LHCN-M2 (cell line): ENCODE measurements at places on chromosomes 6 and 20.

GRCh38 chr6:80366714-80367113, 260.2 kb downstream of the BCKDHB start:
- peak; percentile 37 for DNase-seq

- DNase-seq: no peak
Observed at GRCh38 chr6:90127595-90127994, 169.0 kb downstream of the BACH2 start.

- peak; percentile 91 for DNase-seq
Observed at GRCh38 chr6:82589509-82590206, 226.0 kb downstream of the TPBG start.

- peak; percentile 25 for DNase-seq
Observed at GRCh38 chr6:68718385-68719073, 83.4 kb downstream of the ADGRB3 start.

DNA sequence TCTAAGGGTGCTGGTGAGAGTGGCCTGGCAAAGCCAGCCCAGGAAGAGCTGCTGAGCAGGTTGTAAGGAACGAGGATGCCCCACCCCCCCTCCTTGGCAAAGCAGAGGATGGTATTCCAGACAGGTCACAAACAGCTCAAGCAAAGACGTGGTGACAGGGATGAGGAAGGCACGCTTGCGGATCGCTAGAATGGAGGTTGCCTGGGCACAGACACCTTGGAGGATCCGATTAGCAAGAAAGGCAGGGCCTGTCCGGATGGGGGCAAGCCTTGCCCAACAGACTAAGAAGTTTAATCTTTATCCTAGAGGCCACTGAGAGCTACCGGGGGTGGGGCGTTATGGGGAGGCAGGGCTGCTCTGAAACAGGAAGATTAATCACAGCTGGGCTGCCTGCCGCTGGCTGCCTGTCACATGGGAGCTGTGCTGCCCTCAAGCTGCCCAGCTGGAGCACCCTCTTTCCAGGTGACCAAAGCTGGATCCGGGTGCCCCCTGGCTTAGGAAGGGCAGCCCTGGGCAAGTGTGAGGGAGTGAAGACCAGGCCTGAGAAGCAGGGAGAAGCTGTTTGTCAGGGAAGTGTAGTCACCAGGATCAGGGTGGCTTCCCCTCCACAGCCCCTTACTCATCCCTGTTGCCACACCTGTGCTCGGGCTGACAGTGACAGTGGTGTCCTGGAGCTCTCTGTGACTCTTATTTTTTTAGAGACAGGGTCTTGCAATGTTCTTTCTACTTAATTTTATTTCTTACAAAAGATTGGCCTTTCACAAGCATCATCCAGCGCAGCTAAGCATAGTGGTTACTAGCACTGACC, 9.1 kb upstream of the MAPK13 start:
- no peak for DNase-seq

DNA sequence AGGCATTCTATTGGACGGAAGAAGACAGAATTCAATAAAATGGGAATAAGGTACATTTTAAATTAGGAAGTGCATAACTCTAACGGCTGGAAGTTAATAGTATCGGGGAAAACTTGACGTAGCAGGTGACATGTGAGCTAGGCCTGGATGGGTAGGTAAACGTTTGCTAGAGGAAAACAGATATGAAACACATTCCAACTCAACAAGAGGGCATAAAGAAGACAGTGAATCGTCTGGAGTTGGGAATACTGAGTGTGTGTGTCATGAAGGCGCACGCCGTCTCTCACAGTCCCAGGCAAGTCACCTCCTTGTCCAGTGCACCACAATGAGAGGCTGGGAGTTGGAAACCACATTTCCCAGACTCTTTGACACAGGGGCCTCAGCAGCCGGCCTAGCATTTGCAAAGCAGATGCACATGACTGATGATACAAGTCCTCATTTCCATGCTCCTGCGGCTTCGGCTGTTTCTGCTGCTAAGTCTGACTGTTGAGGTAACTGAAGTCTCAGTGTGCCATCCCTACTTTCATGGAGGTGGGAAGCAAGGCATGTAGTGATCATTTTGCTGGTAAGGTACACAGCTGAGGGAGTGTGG, 16.5 kb upstream of the NHSL1 start:
- DNase-seq: no peak

- DNase-seq: peak; percentile 50
Observed at GRCh38 chr6:4180652-4181255, 45.4 kb upstream of the ECI2 start.

DNA sequence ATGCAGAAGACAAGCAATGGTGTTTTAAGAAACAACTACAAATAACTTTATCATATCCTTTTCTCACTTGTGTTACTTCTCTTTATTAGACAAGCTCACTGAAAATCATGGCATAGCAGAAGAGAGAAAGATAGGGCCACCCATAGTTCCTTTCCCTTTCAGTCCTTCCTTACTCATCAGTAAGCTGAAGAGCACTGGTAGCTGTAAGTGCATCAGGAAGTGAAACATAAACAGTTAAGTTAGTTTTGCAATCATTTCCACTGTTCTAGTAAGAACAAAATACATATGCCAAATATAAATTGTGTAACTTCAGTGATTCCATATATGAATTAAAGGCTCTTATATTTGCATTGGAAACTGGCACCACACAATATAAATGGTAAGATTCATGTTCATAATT, 220.1 kb downstream of the HACE1 start:
- DNase-seq: no peak

GRCh38 chr6:116963972-116964371, 86.9 kb downstream of the RFX6 start:
- DNase-seq: no peak

- DNase-seq: no peak
Observed at GRCh38 chr6:167996424-167997199, 859 bp upstream of the KIF25 start.

- DNase-seq: peak; percentile 94
Observed at GRCh38 chr6:43491750-43492661, 14.6 kb downstream of the TJAP1 start.

DNA sequence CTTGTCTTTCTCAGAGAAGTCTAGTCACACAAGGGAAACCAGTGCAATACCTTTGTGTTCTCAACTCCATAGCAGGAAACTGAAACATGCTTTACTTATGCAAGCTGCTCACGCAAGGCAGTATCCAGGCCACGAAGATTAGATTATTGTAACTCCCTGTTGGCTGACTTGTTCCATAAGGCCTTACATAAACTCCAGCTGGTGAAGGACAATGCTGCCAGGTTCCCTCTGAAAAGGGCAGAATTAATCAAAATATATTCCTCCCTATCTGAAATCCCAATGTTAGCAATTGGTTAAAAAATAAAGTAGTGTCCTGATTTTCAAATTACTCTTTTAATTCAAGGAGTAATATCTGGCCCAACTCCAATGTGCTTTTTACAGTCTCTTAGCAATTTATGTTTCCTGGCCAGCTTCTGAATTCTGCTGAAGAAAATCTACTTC, 966.6 kb downstream of the HACE1 start:
- DNase-seq: no peak

- DNase-seq: peak; percentile 46
Observed at GRCh38 chr6:142444376-142444775, 142.6 kb downstream of the ADGRG6 start.

DNA sequence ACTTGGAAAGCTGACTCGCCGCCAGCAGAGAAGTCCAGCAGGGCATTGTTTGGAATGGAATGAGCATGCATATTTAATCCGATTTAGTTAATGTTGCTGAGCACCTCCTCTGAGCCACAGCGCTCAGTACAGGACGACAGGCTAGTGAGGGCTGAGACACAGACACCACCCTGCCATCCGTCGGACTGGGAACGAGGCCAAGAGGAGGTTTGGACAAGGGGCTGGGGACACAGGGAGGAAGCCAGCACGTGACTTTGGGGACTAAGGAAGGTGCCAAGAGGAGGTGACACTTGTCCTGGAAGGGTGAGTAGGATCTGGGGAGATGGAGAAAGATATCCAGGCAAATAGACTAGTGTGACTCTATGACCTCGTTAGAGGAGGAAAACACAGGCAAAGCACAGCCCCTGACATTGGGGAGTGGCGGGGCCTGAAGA, 152.5 kb upstream of the ECI2 start:
- no peak for DNase-seq

- DNase-seq: peak; percentile 10
Observed at GRCh38 chr20:9660236-9660868, 146.0 kb downstream of the LAMP5 start.

- peak; percentile 37 for DNase-seq
Observed at GRCh38 chr20:45080867-45081624, 19.9 kb downstream of the KCNS1 start.

DNA sequence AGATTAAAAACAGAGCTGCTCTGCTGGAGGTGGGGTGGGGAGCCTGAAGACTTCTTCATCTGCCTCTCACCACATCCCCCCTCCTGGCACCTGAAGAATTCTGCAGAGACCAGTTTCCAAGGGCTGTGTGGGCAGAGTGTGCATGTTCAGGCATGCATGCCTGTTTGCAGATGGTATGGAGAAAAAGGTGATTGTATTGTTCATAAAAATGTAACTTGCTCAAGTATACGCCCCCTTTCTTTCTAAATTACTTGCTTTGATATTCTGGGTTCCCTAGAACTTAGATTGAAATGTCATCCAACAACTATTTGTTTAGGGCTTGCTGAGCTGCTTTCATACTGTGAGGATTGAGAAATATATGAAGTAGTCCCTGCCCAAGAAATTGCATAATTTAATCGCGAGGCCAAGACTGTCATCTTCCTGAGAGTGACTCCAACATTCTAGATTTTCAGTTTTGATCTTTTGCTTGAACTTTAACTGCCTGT, 83.6 kb downstream of the LCA5 start:
- DNase-seq: peak; percentile 42

- no peak for DNase-seq
Observed at GRCh38 chr6:34416877-34417371, 8.9 kb downstream of the RPS10 start.

- no peak for DNase-seq
Observed at GRCh38 chr6:91761621-91762020, 1174.7 kb upstream of the MAP3K7 start.

GRCh38 chr6:150075034-150075421, 6.1 kb upstream of the ULBP3 start:
- DNase-seq: no peak

DNA sequence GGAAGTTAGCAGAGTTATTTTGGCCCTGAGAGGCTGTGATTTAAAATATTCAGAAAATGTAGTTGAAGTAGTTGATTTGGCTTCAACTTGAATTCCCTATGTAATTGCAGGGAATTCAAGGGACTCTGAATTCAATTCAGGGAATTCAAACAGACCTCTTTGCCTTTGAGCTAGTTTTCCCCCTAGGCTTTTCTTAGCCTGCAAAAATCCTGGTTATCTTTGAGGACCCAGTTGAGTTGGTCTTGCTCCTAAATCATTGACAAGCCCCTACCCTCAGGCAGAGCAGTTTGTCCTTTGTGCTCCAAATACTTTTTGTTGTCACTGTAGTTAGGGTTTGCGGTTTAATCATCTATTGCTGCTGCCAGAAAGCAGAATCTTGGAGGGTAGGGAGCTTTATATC, 20.4 kb downstream of the GCNT2 start:
- no peak for DNase-seq

DNA sequence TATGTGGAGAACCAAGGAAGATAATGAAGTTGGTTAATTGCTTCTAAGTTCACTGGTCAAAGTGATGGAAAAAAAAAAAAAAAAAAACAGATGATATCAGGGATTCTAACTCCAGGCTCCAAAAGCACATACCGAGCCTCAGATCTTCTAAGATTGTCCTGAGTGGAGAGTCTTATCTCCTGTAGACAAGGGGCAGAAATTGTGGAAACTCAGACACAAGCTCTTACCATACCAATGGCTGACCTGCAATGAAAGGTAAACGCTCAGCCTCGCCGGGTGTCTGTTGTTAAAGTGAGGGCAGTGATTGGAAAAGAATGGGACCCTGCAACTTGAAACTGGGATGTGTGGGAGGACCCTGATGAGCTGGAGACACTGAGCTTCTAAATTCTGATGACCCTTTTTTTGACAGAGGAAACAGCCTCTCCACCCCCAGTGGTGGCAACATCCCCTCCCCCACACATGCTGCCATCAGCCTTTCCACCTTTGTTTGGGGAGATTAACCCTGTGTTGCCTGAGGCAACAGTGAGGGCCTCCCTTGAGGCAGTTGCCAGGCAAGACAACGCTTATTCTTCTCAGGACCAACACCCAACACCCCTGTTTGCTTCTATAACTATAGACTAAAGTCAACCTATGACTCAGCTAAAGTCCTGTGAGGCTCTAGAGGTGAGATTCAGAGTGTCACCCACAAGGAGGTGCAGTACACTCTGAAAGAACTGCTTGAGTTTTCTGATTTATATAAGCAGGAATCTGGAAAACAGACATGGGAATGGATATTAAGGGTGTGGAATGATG, 154.0 kb downstream of the THBS2 start:
- peak; percentile 66 for DNase-seq

- peak; percentile 1 for DNase-seq
Observed at GRCh38 chr6:104483225-104483834, 376.4 kb downstream of the HACE1 start.

GRCh38 chr6:150406948-150407347, 38.1 kb downstream of the IYD start:
- no peak for DNase-seq

GRCh38 chr6:137181891-137182653, 8.6 kb upstream of the IL22RA2 start:
- DNase-seq: no peak

DNA sequence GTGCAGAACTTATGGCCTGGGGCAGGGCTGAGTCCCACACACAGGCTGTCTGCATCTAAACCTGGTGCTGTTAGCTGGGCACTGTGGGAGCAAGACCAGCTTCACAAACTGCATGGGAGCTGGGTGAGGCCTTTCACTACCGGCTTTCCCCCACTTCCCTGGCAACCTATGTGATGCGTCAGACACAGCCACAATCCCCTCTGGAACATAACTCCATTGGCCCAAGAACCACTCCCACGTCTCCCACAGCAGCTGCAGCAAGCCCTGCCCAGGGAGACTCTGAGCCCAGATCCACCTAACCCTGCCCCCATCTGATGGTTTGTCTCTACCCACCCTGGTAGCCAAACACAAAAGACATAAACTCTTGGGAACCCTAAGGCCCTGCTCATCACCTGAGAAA, 9.3 kb downstream of the WDR27 start:
- DNase-seq: peak; percentile 92

DNA sequence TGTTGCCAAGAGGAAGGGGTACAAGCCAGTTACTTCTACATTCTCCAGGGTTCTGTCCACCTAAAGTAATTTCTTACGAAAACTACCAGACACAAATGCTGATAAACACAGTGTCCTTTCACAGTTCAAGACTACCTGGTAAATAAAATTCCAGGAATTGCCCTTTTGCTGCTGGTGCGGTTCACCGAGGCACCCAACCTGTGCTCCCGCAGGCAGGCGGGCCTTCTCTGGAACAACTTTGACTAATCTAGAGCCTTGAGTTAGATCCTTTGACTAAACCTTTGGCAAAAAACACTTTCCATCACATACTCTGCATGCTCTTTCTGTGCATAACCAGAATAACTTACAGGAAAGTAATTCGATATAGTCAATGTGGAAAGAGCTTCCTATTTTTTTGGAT, 107.0 kb downstream of the HUS1B start:
- DNase-seq: no peak
